NCI-H2081 treated with DMSO at 0.1 percent for 48 hours (cell line): ENCODE measurements at places on chromosomes 7 and 10.

DNA sequence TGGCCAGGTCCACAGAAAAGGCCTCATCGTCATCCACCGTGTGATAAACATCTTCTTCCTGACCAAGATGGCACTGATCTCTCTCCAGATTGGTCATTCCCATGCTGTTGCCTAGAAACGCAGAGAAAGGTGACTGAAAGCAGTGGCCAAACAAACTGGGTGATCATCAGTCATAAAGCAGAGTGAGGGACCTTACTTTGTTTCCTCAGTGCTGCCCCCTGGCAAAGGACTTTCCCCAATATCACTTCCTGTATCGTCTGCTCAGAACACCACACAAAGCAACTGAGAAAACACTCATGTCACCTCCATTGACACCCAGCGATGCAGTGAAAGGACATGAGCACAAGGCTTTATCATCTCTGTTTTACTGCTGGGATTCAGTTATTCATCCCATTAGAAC, 40.0 kb upstream of the TM9SF3 start:
- no peak for DNase-seq

GRCh38 chr10:30491204-30491915, 57.4 kb downstream of the MAP3K8 start:
- DNase-seq = no peak

- no peak for DNase-seq
Measured at GRCh38 chr10:102904346-102904745, 13.7 kb upstream of the CNNM2 start.

- no peak for DNase-seq
Measured at GRCh38 chr10:50600286-50600685, 23.5 kb downstream of the SGMS1 start.

DNA sequence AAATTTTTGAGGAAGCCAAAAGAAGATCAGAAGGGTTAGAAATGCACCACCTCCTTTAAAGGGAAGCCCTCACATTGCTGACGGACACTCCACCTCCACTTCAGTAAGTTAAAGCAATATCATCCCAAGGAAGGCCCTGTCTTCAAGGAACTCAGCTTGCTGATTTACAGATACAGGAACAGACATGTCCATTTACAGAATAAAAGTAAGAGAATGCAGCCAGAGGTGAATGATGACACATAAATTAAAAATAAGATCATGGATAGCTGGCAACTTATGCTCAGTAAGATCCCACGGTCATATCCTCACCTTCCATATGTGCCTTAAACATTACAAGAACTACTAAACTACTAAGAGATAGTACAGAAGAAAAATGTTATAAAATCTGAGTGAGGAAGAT, 20.4 kb downstream of the GRB10 start:
- no peak for DNase-seq

- DNase-seq = no peak
Measured at GRCh38 chr10:132865851-132866600, 76.3 kb downstream of the CFAP46 start.

GRCh38 chr10:58064714-58065528, 202.8 kb downstream of the IPMK start:
- peak; percentile 13 for DNase-seq

DNA sequence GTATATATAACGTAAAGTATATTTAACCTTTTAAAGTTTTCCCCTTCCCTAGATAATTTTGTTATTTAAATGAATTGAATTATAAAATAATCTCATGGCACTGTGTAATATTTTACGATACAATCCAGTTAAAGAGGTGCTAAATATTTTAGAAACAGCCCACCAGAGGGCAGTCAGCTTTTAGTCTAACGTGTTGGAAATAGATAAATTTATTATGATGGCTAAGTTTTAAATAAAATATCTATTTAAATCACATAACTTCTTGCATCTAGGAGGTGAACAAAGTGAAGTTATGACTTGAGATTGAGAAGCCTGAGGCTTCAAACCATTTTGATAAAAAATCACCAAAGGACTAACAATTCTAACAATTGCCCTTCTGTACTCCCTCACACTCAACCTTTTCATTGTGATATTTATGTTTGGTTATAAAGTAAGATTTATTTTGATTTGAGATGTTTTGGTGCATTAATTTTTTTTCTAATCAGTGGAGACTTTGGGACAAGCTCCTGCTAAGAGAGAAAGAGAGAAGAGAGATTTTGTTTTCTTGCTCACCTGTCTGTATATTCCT, 171.5 kb upstream of the SP4 start:
- DNase-seq = peak; percentile 32

GRCh38 chr10:18523025-18523424, 128.4 kb downstream of the NSUN6 start:
- DNase-seq = no peak

DNA sequence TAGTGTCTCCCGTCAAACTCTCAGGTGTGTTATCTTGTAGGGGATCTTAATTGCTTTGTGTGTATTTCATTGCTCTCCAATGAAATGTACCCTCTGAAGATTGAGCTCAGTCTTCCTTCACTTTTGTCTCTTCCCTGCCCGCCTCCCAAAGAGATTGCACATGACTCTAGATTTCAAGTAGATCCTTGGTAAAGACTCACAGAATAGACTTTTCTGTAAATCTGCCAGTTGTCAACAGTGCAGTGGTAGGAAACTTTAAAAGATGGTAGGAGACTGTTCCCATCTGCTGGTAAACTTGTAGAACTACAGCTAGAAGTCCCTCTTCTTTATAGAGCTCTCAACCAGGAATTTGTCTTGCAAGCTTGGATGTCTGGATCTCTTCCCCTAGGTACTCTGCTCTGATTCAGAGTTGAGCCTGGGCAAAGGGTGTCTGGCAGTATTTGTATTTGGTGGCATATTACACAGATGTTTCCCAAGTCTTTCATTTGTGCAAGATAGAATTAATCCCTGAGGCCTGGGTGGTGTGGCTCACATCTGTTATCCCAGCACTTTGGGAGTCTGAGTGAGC, 9.6 kb downstream of the CCL26 start:
- peak; percentile 40 for DNase-seq

GRCh38 chr10:122098924-122099323, 110.0 kb downstream of the TACC2 start:
- no peak for DNase-seq

DNA sequence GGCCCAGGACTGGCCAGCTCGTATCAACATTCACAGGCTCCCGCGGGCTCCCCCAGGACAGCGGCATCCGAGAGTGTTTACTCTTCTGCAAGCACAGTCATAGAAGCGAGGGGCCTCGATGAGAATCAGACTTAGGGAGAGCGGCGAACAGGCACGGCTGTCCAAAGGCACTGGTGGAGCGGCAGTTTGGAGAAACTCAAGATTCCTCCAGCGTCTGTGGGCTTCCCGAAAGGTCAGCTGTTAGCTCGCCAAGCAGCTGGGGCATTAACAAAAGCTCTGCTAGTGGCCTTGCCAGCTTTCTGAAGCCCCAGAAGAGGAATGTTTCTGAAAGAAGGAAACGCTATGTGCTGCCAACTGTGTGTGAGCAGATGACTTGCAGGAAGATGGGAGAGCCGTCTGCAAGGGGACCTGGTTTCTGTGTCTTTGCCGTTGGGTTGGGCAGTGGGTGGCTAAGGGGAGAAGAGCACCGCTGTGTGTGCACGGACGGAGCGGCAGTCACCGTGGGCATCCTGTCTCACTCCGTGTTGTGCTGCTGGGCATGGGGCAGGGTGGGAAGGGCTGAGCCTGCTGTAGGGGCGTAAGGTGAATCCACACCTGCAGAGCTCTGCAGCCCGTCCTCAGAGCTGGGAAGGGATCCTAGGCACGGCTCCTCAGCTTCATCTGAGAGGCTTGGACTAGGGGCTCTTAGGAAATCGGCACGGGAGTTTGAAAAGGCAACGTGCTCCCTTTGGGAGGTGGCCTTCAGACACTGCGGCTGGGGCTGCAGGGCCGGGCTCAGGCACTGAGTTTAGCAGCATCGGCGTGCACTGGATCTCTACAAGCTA, 42.1 kb downstream of the AMZ1 start:
- DNase-seq = no peak

GRCh38 chr10:77541944-77542343, 95.7 kb downstream of the KCNMA1 start:
- no peak for DNase-seq

DNA sequence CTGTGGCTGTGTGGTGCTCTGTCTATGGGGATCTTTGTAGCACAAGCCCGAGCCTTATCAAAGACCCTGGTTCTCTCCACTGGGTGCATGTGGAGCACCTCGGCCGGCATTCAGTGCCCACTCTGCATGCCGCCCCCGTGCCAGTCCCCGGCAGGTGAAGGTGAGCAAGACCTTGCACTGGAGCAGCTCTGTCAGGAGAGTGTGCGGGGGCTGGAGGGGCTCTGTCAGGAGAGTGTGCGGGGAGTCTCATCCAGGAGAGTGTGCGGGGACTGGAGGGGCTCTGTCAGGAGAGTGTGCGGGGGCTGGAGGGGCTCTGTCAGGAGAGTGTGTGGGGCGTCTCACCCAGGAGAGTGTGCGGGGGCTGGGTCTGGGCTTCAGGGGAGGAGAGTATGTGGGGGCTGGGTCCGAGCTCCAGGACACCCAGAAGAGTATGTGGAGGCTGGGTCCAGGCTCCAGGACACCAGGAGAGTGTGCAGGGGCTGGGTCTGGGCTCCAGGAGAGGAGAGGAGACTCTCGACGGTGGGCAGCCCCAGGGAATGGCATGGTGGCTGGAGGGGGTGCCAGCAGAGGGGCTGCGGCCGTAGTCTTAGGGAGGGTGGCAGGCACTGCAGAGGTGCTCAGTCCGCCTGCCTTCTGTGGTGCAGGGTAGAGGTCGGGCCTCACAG, 40.8 kb downstream of the INPP5A start:
- DNase-seq = no peak

DNA sequence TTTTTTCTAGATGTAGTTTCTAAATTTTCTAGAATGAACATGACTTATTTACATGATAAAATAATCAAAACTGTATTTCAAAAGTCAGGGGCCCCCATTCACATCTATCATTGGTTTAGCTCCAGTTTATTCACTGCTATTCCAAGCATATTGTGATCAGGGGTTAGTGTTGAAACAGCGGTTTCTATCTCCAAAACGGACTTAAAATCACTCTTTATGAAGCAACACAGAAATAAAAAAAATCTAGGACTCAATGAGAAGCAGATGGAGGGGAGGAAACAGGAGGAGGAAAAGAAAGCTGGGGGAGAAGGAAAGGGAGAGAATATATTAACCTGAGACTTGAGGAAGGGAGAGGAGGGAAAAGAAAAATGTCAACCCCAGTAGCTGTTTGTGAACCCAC, 14.8 kb upstream of the CH25H start:
- no peak for DNase-seq

- no peak for DNase-seq
Measured at GRCh38 chr10:48207853-48208252, 66.6 kb downstream of the FRMPD2 start.

DNA sequence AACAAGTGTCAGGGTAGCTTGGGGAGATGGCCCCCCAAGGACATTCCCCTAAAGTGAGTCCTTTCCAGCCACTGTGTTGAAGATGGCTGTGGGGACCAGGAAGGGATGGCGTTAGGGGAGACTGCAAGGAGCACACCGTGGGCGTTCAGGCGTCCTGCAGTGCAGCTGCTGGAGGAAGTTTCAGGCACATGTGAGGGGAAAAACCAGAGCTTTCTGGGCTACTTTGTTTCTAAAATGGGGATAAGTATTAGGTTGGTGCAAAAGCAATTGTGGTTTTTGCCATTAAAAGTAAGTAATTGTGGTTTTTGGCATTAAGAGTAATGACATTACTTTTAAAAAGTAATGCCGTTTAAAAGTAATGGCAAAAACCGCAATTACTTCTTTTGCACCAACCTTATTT, 14.3 kb downstream of the PRF1 start:
- no peak for DNase-seq

DNA sequence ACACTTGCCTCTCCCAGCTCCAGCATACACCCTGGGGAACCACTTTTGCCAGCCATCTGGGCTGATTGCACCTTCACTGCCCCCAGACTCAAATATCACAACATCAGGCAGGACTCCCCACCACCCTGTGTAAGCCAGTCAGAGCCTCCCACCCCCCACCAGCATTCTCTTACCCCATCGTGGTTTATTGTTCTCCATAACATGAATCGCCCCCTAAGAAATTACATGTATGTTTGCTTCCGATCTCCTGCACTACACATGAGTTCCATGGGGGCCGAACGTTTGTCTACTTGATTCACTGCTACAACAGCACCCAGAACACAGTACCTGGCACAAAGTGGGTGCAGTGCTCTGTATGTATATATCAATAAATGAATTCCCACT, 39.4 kb downstream of the CREB3L2 start:
- DNase-seq = no peak

DNA sequence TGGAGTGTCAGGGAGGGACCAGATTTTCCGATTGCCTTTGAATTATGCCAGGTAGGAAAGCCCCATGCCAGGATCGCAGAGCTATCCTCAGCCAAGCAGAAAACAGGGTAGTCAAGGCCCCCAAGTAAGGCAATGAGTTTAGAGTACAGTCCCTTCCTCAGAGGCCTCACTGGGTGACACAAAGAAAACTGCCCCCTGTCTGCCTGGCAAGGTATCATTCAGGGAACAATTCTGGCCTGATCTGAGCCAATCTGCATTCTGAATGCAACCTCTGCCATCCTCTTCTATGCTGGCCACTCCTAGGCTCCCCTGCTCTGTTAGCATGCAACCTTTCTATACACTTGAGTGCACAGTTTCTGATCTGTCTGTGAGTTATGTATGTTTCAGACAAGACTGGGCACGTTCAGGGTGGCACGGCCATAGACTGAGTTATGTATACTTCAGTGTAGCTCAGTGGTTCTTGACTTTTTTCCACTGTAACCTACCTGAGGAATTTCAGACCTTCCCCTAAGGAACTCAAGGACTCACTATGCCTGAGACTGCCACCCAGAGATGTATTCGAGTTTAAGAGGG, 336.8 kb downstream of the PLXNA4 start:
- DNase-seq = no peak

DNA sequence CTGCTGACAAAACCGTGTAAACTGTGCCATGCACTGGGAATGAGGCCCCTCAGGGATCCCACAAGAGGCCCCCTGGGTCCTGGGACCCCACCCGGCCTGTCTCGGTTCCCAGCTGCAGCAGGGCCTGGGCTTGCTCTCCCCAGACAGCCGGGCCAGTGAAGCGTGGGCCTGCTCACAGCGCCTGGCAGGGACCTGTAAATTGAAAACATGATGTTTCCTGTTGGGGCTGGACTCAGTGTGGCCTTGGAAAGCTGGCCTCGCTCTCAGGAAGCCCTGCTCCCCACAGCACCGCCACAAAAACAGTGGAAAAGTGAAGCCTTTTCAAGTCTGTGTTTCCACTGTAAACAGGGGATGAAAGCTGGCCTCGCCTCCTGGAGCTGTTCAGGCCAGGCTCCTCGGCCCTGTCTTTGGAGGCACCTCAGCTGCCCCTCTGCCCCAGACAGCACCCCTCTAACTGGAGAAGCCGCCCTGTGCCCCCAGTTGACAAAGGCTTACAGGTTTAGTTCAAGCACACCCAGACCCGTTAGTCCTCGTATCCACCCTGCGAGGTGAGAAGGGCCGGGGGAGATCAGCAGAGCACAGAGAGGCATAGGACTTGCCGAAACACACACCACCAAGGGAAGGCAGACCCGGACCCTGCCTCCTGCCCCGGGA, 108.3 kb downstream of the ZMIZ1 start:
- no peak for DNase-seq
